Mammary epithelial cell (primary cell): ENCODE measurements at places on chromosomes 6 and 20. TPM values are rescaled to one million over a fixed set of nuclear protein-coding genes. Genes with fewer than 3 reads are reported as not detected.

The NEURL2 gene
- total RNA-seq, result 2.1 and 4.0 TPM in 2 replicates

The POU5F1 gene
- total RNA-seq, result 2.3 and 3.6 TPM in 2 replicates

The RIMS4 gene
- 0.08 and 0.12 TPM in 2 replicates for total RNA-seq

The HDGFL1 gene
- not detected in 2 replicates for total RNA-seq

The MAN1A1 gene
- total RNA-seq, result 5.3 TPM

The RHAG gene
- total RNA-seq, result not detected in 2 replicates

The MMP24 gene
- total RNA-seq, result 6.8 TPM

The CNBD2 gene
- 1.2 TPM for total RNA-seq

The TIAM2 gene
- total RNA-seq, result 3.5 and 4.0 TPM in 2 replicates

The PPARD gene
- total RNA-seq, result 43.2 and 47.1 TPM in 2 replicates

The ZMYND8 gene
- 18.7 TPM for total RNA-seq

The NOTCH4 gene
- 3.0 TPM for total RNA-seq

The EYS gene
- 0.05 TPM in 1 of 2 replicates, not detected in the other for total RNA-seq

The SIM1 gene
- under 0.01 TPM for total RNA-seq

The VWA7 gene
- total RNA-seq, result 1.2 TPM

The PRSS35 gene
- total RNA-seq, result not detected in 2 replicates

The ADISSP gene
- 14.0 TPM for total RNA-seq

The ASCC3 gene
- 71.6 and 89.2 TPM in 2 replicates for total RNA-seq

The ANKRD6 gene
- 25.8 TPM for total RNA-seq

The RIPPLY2 gene
- total RNA-seq, result not detected in 2 replicates

The CST2 gene
- total RNA-seq, result not detected in 2 replicates

The PRDM13 gene
- not detected in 2 replicates for total RNA-seq

The PAX1 gene
- not detected for total RNA-seq

The KIZ gene
- 18.3 TPM for total RNA-seq

The ENPP4 gene
- 4.0 TPM for total RNA-seq

The GHRH gene
- total RNA-seq, result not detected

The BANF2 gene
- not detected for total RNA-seq

The FAM209B gene
- total RNA-seq, result not detected
